ENCODE measurements at places on chromosomes 6 and 20. TPM values are rescaled to one million over a fixed set of nuclear protein-coding genes. Genes with fewer than 3 reads are reported as not detected.

The C6orf118 gene
- total RNA-seq, result 0.28 TPM

The FBXO30 gene
- total RNA-seq, result 6.3 TPM

The MUC22 gene
- 0.01 TPM for total RNA-seq

The NFKBIE gene
- total RNA-seq, result 12.2 TPM

Measured in A549 treated with DMSO at 1 μM for 4 hours (cell line).